Forelimb muscle (tissue), 1 donor: ENCODE measurements at places on chromosomes 12 and 14. TPM values are rescaled to one million over a fixed set of nuclear protein-coding genes. Genes with fewer than 3 reads are reported as not detected.

The FLVCR2 gene
- polyA plus RNA-seq: 11.2 TPM

The ISM2 gene
- polyA plus RNA-seq: not detected

The AKAP6 gene
- polyA plus RNA-seq: 64.6 TPM

The INHBC gene
- 0.25 TPM for polyA plus RNA-seq

The NEUROD4 gene
- not detected for polyA plus RNA-seq

The RD3L gene
- not detected for polyA plus RNA-seq

The OTX2 gene
- not detected for polyA plus RNA-seq

The RPGRIP1 gene
- 0.82 TPM for polyA plus RNA-seq

The TPH2 gene
- polyA plus RNA-seq: not detected

DNA sequence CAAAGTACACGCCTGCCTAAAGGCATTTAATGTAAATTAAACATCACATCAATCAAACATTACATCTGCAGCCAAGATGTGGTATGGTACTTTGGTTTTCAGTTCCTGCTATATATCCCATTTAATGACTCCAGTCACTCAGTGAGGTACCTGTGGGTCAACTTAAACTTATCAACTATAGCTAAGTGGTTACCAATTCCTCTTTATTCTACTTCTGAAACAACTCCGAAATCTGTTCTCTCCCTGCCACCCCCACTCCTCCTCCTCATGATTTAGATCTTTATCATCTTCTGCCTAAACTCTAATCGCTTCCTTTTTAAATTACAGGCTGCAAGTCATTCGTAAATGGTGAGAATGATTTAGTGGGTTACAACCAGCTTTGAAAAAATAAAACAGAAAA, 57.9 kb downstream of the BCL2L14 start:
- DNase-seq: no peak

DNA sequence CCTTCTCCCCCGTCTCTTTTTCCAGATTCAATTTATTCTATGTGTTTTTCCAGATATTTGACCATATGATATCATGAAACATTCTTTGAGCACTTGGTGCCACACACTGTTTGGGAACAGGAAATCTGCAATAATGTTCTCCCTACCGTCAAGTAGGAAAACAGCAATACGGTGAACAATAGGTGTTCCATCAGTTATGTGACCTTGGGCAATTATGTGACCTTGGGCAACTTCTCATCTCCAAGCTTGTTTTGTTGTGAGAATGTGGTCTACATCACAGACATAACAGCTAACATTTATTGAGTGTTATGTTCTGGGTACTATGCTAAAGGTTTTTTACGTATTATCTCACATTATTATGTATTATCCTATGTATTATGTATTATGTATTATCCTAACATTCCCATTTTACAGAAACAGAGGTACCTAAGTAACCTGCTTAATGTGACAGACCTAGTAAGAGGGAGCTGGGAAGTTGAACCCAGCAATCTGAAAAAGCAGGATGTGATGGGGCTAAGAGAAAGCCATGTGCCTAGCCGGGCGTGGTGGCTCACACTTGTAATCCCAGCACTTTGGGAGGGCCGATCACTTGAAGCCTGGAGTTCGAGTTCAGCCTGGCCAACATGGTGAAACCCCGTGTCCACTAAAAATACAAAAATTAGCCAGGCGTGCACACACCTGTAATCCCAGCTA, 1.2 kb upstream of the NEK9 start:
- DNase-seq: no peak

DNA sequence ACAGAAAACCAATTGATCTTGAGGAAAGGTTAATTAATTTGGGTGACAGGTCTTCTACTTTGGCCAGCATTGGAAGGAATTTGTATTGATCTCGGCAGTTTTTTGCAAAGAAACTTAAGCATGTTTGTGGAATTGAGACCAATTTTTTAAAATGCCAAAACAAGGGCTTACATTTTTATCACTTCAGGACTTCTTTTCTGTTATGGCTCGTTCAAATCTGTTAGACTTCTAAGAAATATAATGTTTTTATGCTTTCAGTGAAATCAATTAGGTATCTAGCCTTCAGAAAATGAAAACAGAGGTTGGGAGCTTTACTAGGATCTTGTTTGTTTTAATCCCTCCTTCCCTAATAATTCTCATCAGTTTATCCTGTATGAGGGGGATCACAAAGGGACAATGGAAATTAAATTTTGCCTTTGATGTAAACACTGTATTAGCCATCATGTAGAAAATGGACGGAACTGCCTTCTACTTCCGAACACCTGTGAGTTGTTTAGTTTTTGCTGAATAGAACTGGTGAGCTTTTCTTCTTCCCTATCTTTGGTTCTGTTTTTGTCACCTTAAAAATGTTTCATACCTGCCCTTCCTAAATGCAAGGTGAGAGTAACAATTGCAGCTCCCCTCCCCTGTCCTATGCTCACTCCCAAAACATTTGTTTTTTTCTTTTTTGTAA, 7.8 kb downstream of the FOXA1 start:
- no peak for DNase-seq

DNA sequence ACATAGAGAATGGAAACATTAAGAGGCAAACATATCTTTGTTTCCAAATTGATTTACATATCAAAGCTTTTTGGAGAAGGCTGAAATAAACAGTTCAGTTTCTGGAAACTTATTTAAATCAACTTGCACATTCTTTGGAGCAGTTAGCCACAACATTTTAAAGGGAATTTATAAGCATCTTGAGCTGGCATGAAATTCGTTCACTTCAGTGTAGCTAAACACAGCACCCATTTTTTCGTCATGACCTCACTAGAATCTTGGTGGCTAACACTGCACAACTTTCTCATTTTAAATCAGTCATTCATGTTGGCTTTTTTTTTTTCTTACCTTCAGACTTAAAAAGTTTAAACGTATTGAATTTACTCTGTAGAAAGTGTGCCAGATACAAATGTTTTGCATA, 1139.9 kb upstream of the FLRT2 start:
- DNase-seq: no peak

DNA sequence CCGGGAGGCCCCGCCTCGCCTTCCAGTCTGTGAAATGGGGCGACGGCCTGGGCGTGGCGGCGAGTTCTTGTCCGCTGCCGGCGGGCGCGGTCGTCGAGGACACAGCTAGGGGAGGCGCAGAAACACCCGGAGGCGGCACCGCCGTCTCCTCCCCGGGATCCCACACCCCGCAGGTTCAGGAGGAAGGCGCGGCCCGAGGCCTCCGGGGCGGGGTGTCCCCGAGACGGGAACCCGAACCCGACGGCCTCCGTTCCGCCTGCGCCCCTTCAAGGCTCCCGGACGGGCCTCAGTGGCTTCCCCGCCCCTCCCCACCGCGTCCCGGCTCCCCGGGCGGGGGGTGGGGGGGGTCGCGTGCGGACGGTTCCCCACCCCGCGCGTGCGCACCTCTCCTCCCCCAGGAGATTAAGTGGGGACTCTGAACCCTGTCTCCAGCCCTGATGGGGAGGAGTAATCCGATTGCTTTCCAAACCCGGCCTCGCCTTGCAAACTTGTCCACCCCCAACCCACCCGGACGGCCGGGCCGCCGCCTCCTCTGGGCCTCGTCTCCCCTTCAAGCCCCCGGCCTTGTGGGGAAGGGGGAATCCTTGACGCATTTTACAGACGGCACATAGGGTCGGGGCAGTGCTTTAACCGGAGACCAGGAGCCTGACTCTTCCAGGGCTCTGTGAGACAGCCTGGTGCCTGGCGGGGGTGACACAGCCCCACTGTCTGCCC, 35.3 kb upstream of the ANKRD9 start:
- no peak for DNase-seq

- DNase-seq: no peak
These were observed 42.7 kb upstream of the ALX1 start for GRCh38 chr12:85237327-85237726.

- DNase-seq: no peak
These were observed 76.8 kb downstream of the LIN7A start for GRCh38 chr12:80860928-80861327.

- DNase-seq: no peak
These were observed 75.8 kb downstream of the MOK start for GRCh38 chr14:102229071-102229738.

DNA sequence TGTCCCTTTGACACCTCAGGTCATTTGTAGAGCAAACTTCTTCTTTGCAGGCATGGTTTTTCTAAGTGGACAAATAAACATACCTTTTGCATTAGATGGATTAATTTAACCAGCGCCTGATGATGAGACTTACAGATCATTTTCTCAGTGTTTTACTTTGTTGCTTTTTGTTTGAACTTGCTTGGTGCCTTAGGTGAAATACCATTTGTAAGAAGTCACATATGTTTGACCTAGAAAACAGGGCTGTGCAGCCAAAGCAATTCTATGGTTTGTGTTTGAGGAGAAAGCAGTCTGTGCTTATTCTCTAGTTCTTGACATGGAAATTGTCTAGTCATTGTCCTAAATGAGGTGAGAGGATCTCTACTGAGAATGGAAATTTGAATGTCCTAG, 111.1 kb downstream of the DIP2B start:
- no peak for DNase-seq

DNA sequence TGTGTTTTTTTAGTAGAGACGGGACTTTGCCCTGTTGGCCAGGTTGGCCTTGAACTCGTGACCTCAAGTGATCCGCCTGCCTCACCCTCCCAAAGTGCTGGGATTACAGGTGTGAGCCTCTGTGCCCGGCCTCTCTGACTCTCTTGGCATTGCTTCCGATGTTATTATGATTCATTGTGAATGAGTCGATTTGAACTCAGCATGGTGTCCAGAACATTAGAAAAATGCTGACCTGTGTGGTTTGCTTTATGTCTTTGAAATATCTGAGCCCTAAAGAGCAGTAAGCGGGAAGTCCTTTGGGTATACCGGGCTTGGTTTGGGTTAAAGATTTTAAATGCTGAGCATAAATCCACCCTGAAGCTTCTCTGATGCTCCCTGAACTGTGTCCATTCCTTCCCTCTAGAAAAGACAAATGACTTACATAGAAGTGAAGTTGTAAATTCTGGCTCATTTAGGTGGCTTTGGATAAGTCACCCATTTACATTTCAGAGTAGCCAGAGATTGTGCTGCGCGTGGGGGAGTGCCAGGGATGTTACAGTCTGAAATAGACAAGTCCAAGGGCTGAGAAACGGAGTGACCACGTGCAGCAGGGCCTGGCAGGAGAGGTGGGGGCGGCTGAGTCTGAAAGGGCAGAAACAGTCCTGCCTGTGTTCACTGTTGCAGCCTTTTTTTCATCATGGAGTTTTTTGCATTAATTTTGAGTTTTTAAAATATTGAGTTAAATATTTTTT, 39.6 kb downstream of the SLC15A4 start:
- no peak for DNase-seq

DNA sequence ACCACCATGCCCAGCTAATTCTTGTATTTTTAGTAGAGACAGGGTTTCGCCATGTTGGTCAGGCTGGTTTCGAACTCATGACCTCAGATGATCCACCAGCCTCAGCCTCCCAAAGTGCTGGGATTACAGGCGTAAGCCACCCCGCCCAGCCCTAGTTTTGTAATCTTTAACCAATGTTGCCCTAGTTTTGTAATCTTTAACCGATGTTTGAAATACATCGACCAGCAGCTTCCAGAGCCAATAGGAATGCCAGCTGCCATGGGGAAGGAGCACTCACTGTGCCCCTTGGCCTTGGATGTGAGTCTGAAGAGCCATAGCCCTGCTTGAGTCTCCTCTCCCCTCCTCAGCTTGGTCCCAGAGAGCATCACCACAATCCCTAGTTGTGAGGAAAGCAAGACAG, 209.3 kb upstream of the RGS6 start:
- no peak for DNase-seq

GRCh38 chr14:31770271-31770670, 209.1 kb downstream of the NUBPL start:
- no peak for DNase-seq

DNA sequence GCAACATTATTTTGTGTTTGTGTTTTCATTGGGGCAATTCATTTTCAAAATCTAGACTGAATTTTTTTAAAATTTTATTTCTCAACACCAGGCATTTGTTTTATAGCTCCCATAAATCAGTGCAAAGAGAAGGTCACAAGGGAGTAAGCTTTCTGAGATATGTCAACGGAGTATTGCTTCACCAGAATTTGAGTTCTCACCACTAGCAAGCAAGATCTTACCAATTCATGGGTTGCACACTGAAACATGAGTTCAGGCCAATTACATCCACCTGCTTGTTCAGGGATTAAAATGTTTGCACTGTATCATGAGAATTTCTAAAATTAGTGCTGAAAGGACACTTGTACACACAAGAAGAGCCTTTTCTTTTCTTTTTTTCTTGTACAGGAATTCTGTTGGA, 121.9 kb downstream of the CAND1 start:
- no peak for DNase-seq

DNA sequence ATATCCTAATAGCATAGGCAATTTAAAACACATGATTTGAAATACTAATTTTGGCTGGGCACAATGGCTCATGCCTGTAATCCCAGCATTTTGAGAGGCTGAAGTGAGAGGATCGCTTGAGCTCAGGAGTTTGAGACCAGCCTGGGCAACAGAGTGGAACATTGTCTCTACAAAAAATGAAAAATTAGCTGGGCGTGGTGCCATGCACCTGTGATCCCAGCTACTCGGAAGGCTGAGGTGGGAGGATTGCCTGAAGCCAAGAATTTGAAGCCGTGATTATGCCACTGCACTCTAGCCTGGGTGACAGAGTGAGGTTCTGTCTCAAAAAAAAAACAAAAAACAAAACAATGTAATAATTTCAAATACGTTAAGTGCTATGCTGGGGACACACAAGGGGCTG, 83.3 kb downstream of the SSPN start:
- DNase-seq: no peak

GRCh38 chr12:18411453-18411852, 150.1 kb downstream of the PIK3C2G start:
- no peak for DNase-seq

DNA sequence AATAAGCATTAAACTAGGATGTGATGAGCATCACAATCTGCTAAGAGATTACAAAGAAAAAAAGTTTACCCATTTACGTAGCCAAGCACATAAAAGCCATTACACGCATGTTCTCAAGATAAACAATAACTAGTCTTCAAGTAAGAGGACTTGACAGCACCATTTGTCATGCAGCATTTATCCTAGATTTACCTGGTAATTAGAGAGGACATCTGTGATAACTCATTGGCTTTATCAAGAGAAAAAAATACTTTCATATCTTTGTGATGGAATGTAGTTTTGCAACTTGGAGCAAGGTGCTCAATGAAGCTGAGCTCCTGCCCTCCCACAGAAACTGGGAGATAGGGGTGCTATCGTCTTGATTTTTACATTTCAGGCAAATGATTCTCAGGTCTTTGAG, 1023.7 kb downstream of the FSCB start:
- no peak for DNase-seq

GRCh38 chr12:92437452-92437851, 265.3 kb upstream of the PLEKHG7 start:
- no peak for DNase-seq

- peak; percentile 83 for DNase-seq
These were observed 731 bp downstream of the PYM1 start for GRCh38 chr12:55926738-55927587.

GRCh38 chr12:48882315-48882687, 16.6 kb upstream of the RND1 start:
- no peak for DNase-seq
